ENCODE measurements at places on chromosomes 11 and 22.

DNA sequence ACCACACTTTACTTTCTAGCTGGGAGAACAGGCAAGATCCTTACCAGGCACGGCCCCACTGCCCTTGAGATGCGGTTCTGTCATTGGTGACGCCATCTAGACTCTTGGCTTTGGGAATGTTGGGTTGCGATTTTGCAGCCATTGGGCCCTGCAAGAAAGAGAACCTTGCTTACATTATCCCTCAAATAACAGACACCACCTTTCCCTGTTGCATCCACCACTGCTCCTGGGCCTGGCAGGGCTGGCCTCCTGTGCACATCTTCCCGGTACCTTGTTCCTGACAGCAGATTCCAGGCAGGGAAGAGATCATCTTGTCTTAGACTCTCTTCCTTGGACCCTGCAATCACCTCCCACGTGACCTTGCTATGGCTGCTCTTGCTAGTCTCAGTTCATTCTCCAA lies 3.4 kb downstream of the DHCR7 start:
- no peak for DNase-seq

GRCh38 chr11:44046182-44046581 lies 1.6 kb upstream of the ACCSL start:
- no peak for DNase-seq

- no peak for DNase-seq
These were observed 6.9 kb downstream of the OR52H1 start for GRCh38 chr11:5541427-5541826.

DNA sequence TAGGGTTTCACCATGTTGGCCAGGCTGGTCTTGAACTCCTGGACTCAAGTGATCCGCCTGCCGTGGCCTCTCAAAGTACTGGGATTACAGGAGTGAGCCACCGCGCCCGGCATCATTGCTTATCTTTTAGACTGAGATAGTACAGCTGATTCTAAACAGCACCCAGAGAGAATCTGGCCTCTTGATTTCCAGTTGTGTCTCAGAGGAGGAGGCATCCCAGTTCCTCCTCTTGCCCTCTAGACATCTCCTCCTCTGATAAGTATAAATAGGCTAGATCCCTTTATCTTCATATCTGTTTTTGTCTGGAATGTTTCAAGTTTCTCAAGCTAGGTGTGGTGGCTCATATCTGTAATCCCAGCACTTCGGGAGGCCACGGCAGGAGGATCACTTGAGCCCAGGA lies 7.0 kb downstream of the MARK2 start:
- no peak for DNase-seq

- no peak for DNase-seq
These were observed 626.3 kb upstream of the LRRC4C start for GRCh38 chr11:42085736-42086135.

GRCh38 chr11:1237128-1237580 lies 14.3 kb downstream of the MUC5B start:
- DNase-seq: no peak

- DNase-seq: no peak
These were observed 4.9 kb downstream of the HTATIP2 start for GRCh38 chr11:20368438-20368837.

GRCh38 chr11:127143251-127143650 lies 142.7 kb upstream of the KIRREL3 start:
- no peak for DNase-seq

- DNase-seq: no peak
These were observed 23.8 kb downstream of the MICAL3 start for GRCh38 chr22:18000441-18001039.

- DNase-seq: no peak
These were observed 10.5 kb downstream of the SYNGR1 start for GRCh38 chr22:39360242-39360641.

DNA sequence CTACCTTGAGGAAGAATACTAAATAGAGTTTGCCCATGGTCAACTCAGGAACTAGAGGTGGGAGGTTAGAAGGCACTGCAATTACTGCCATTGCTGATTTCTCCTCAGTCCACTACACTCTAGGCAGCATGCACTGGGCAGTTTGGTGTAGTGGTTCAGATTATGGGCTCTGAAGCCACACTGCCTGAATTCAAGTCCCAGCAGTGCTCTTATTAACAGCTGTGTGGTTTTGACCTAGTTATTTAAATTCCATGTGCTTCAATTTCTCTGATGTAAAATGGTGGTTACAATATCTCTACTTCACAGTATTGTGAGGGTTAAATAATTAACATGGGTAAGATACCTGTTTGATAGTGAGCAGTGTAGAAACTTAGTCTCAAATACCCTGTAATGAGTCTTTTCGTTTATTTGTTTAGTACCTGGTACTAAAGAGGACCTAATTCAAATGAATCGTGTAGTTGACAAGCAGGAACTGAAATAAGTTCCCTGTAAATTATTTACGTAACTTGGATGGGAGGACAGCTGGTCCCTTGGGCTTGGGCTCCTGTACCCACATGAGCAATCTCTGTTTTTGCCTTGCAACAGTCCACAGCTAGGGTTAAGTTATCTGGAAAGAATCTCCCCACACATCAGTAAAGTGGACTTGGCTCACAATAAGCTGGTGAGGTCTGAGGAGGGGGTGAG lies 17.8 kb downstream of the PRR5L start:
- no peak for DNase-seq

GRCh38 chr11:34425360-34425759 lies 13.4 kb upstream of the CAT start:
- DNase-seq: no peak

DNA sequence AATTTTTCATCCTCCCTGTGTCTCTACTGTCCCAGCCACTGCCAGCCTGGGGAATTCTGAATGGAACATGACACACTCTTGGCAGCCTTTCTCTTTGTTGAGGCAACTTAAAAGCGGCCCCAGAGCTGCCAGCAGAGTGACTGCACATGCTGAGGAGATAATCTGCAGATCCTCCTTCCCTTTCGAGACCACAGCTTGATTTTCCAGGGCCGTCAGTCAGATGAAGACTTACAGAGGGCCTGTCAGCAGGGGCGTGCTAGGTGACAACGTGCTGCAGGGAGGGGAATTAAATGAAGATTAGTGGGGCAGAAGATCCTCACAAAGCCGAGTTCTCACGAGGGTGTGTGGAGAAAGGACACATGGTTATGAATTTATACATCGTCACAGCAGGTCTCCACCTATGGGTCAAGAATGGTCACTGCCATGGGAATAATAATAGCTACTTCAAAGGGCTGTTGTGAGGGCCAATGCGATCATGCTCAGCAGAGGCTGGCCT lies 193.5 kb upstream of the PITPNB start:
- DNase-seq: no peak

Measured in activated naive CD4-positive, alpha-beta T cell (primary cell).